ENCODE measurements at places on chromosomes 2 and 18.
A peak's percentile ranks its signal among the peaks of the same experiment; 100 is the strongest.

DNA sequence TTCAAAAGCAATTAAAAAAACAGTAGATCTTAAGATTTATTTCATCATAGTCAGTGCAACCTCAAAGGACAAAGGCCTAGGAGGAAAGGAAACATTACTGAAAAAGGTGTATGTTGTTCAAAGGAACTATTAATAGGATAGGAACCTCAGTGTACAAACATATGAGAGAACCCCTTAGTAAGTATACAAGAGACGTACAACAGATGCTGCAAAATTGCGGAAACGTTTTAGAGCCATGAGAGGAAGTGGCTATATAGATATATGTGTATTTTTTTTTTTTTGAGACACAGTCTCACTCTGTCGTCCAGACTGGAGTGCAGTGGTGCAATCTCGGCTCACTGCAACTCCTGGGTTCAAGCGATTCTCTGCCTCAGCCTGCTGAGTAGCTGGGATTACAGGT, 22.2 kb downstream of the PIK3C3 start:
- DNase-seq: no peak

DNA sequence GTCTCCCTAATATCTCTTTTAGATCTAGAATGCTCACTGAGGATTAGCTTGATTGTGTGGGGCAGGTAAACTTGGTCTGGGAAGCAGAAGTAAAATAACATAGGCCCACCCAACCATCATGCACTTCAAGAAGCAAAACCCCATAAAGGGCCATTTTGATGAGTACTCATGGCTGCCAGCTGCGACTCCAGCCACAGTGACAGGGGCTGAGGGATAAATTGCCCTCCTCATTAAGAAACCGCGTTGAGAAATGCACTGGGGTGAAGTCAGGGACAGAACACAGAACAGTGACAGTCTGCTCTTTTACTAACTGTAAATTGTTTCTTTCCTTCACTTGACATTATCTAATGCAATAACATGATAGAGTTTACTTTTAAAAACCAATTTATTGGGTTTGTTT, 60.2 kb downstream of the RND3 start:
- DNase-seq: no peak

- no peak for DNase-seq
Observed at GRCh38 chr18:62102221-62102620, 84.6 kb downstream of the PIGN start.

DNA sequence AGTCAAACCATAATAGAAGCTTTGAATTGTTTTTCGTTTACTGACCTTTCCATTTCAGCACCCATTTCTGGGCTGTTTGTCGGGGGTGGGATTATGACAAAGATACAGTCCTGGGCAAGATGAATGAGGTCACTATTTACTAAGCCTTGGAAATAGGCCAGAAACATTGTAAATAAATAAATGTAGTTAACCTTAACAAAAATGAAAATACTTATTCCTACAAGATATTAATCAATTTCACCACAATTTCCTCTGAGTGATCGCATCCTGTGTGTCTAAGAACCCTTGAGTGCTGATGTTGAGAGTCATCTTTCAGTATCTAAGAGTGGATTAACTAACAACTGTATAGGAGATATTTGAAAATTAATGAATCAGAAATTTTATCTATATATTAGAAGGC, 14.0 kb downstream of the ITGA4 start:
- no peak for DNase-seq

DNA sequence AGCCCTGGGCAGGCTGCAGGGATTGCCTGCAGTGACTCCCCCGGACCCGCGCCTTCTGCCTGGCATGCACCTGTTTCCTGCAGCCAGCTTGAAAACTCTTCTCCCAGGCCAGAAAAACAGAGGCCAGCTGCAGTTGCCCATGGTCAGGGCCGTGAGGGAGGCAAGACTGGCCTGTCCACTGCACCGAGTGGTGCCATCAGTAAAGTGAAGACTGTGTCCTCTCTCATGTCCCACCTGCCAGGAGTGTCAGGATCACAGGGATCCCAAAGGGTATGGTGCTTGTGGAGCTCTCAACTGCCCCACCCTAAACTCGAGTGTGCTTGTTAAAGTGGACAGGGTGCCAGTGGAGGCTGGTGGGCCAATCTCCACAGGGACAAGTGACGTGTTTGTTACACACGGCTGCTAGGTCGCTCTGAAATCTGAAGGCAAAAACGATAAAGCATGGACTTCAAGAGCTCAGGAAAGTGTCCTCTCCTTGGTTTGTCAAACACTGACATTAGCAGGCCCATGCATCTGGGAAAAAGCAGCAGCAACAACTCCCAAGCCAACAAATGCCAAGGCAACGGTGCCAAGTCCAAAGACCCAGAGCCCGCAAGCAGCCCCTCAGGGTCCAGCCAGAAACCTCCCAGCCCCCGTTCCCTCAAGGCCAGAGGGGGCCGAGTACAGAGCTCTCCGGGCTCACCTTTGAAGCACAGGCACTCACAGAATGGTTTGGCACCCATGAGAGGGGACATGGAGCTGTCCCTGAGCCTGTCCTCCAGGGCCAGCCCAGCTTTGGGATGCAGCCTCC, 213.2 kb downstream of the HDAC4 start:
- no peak for DNase-seq

- no peak for DNase-seq
Observed at GRCh38 chr18:58387716-58388115, 241.2 kb downstream of the ALPK2 start.

DNA sequence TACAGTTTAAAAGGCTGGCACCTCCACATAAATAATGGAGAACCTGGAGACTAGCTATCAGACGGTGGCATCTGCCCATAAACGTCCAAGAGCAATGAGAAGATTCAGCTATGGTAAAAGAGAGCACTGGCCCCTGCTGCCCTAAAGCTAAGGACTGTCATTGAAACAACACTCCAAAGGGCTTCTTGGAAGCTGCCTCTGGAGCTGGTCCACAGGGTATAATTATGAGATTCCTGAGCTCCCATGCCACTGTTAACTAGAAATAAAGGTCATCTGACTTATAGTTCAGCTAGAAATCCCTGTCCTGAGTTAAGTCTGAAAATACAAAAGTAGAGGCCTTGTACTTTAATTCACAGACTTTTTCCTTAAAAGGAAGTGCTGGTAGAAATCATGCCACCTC, 39.9 kb upstream of the RBMS1 start:
- no peak for DNase-seq

GRCh38 chr2:44952143-44952805, 10.8 kb downstream of the SIX3 start:
- no peak for DNase-seq

- peak; percentile 75 for DNase-seq
Observed at GRCh38 chr2:234003972-234004617, 46.4 kb upstream of the SPP2 start.

DNA sequence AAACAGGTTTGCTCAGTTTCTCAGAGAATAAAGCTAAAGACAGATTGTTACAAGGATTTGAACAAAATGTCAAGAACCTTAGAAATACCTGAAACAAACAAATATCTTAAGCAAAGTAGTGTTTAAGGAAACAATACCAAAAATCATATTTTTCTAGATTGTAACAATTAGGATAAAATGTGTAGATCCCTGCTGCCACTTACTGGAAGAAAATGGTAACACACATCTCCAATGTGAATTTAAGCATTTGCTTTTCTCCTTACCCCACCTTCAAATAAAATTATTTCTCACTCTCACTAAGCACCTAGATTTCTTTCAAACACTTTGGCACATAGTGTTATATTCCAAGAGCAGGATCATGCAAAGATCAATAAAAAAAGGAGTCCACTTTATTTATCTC, 34.9 kb downstream of the SUCLG1 start:
- DNase-seq: no peak

DNA sequence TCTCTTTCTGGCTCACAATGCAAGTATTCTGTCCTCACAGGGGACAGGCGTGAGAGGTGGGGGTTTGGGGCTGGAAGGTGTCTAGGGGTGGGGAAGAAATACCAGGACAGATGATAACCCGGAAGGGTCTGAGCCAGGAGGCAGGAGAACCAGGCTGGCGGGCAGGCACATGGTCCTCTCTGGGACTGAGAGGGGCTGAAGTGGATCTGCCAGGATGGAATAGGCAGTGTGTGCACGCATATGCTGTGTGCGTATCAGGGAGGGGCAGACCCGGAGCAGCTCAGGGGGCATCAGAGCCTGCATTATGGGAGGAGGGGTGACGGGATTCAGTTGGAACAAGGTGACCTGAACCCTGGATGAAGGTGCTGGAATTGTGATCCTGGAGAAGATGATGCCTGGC, 157.3 kb downstream of the DYSF start:
- DNase-seq: no peak

- DNase-seq: no peak
Observed at GRCh38 chr18:24922491-24922890, 429.5 kb downstream of the ZNF521 start.

- DNase-seq: no peak
Observed at GRCh38 chr2:127535918-127536317, 435 bp downstream of the MYO7B start.

DNA sequence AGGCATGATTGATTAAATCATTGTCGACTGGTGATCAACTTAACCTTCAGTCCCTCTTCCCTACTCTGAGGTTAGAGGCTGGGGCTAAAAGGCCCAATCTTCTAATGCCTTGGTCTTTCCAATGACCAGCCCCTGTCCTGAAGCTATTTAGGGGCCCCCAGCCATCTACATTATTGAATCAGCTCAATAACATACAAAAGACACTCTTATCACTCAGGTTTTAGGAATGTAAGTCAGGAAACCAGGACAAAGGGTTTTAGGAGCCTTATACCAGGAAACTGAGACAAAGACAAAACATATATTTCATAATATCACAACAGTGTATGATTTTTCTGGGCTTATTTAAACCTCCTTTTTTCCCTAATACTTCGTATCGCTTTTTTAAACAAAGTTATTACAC, 198.6 kb downstream of the RNF152 start:
- DNase-seq: no peak

DNA sequence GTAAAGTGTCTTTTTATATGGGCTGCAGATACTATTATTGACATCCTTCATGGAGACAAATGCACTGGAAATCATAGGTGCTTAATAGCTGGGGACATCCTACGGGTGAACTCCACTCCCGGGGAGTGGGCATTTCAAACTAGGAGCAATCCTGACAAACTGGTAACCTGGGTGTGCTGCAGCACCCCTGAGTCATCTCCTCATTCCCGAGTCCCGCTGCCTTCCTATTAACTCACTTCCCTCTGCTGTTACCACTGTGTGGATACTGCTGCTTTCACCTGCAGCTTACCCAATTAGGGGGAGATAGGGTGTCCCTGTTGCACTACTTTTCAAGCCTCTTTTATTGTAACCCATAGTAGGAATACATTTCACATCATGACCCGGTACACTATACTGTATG, 134.2 kb downstream of the RAPGEF4 start:
- DNase-seq: no peak

DNA sequence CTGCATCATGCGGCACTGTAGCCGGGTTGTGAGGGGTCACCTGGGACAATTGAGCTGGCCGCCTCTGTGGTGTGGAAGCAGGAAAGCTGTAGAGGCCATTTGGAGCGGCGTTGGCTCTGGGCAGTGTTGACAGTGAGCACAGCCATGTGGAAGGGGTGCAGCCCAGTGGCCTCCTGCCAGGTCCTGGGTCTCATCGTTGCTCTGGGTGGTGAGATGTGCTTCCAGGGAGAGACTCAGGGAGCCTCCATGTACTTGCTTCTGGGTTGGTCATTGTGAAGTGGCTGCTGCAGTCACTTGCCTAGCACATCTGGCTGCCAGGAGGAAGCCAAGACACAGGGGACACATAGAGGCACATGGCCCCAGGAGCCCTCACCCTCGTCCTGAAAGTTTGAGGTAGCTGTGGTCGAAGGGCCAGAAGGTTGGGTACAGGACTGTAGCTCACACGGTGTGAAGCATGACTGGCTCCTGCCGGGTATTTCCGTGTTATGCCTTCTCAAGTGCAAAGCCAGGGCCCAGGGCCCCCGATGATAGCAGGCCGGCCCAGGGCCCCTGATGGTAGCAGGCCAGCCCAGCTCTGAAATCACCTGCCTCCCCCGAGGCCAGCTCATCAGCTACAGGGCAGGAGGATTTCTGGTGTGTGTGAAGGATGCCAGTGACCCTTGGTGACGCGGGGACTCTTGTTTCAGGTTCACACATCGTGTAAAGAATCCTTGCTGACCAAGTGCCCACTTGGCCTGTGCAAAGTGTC, 82.6 kb downstream of the DGKD start:
- no peak for DNase-seq

DNA sequence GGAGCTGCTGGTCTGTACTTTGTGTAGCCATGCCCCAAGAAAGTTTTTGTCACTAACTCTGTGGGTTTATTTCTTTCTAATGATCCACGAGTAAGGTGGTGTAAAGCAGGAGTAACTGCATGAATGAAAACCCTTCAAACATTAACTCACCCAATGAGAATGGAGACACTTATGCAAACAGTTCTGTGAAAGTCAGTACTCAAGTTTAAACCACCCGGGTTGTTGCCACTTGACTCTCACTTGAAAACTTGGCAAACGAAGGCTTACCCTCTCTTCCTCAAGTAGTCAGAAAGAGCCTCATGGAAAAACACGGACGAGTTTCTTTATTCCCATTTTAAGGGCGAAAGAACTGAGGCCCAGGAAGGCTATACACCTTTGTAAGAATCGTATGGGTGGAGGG, 117.5 kb downstream of the MMADHC start:
- no peak for DNase-seq

DNA sequence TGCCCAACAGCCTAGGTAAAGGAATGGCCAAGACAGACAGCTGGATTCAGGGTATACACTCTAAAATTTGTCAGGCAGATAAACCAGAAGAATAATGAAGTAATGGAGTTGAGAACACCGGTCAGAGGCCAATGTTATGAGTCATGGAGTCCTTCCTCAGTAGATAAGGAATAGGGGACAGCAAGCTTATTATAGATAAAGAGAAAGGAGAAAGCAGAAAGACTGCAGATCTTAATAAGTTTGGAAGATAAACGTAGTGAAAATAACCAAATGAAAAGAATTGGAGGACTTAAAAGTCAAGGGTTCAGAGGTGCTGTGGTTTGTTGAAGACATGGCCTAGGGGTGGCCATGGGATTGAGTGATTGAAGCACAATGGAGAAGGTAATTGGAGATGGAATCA, 63.5 kb upstream of the NFE2L2 start:
- no peak for DNase-seq

DNA sequence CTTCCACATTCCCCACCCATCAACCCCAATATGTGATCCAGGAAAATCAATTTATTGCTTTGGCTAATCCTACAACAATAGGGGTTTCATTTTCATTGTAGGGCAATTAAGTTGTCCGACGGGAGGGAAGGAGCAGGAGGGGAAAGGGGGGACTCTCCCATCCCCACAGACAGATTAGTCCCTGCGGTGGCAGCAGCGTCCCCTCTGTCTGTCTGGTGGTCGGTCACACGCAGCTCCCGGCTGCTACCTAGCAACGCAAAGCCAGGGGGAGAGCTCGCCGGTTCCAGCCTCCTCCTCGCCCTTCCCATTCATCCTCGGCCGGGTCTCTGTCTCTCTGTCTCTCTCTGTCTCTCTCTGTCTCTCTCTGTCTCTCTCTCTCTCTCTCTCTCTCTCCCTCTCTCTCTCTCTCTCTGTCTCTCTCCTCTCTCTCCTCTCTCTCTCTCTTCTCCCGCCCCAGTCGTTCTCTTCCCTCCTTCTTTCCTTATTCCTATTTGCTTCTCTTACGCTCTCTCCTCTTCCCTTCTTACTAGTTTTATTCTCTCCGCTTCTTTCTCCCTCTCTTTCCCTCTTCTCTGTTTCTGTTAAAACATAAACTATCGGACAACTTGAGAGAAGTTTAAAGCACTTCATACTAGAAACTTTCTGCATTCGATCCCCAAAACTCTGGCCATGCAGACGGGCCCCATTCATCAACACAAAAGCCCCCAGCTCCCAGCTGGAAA, 1.2 kb downstream of the LRP2 start:
- no peak for DNase-seq

GRCh38 chr2:54073796-54074195, 41.6 kb upstream of the ACYP2 start:
- DNase-seq: no peak
